Activated CD8-positive, alpha-beta memory T cell treated with anti-CD3 and anti-CD28 coated beads, Interleukin-2, amount 50 U/mL, for 4 hours (primary cell): ENCODE measurements at places on chromosomes 7 and 10.

DNA sequence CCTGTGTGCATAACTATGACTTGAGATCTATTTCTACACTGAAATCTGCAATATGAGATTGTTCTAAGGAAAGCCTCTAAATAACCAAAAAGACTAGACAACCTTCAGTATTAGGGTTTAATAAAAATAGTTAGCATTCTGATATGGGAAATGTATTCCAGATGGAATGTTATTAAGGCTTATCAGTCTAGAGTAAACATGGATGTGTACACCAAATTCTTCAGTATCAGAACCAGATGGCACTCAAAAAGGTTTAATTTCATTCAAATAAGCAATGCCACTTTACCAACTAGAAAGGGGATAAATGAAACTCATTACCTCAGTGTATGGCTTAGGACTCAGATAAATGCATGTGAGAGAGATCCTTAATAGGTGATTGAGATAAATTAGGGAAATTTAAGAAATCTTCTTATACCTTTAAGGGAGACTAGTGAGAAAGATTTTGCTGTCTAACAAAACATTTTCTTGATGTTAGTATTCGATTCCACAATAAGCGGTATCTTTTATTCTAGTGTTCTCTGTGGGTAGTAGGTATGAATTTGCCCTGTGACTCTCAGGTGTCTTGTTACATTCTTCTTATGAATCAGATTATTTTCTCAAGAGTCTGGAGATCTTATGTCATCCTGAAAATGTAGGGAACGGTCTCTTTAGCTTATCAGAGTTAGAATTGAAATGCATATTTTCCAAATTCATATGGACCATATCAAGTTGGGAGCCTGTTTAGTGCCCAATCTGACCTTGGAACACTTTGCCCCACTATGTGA lies 159.2 kb downstream of the PRKG1 start:
- DNase-seq: no peak

GRCh38 chr10:101745074-101745696 lies 30.7 kb downstream of the FGF8 start:
- DNase-seq: no peak

- DNase-seq: no peak
These were observed 27.4 kb downstream of the PILRA start for GRCh38 chr7:100400656-100401055.

- DNase-seq: no peak
These were observed 46.1 kb upstream of the PPP2R2D start for GRCh38 chr10:131854579-131855335.

- DNase-seq: no peak
These were observed 467.4 kb upstream of the FZD8 start for GRCh38 chr10:36109399-36110023.

GRCh38 chr10:110074298-110074697 lies 66.5 kb downstream of the ADD3 start:
- DNase-seq: no peak

DNA sequence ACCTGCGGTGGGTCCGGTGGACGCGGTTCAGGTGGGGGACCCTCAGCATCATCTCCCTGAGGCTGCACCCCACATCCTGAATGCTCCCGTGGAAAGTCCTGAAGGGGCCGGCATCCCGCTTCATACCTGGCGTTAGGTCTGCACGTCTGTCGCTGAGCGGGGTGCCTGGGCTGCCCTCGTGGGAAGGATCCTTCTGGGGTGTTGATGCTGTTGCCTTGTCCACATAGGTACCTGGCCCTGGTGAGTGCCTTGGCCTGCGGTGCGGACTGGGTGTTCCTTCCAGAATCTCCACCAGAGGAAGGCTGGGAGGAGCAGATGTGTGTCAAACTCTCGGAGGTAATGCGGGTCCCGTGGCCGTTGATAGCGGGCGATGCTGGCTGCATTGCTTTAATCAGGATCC lies 37.8 kb downstream of the PFKP start:
- no peak for DNase-seq

DNA sequence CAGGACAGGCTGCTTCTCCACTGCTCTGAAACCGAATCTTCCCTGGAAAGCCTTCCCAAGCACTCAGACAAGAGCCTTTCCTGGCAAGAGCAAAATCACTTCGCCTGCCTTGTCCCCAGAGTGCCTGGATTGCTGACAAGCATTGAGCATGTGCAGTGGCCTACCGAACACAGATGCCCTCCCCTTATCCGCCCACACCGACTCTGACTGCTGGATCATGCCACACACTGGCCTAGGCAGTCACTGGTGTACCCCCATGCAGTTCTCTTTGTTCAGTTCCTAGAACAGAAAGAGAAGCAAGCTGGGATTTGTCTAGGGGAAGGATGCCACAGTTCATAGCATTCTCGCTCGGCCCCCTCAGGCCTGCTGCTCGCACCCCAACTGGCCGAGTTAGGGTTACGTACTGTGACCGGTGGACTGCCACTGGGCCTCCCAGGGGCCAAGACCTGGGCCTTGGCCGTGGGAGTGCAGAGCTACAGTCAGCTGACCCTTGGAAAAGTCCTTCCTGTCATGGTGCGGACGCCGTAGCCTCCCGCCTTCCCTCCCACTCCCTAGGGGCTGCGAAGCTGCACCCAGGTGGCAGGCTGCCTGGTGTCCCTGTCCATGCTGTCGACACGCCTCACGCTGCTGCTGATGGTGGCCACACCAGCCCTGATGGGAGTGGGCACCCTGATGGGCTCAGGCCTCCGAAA lies 6.9 kb downstream of the ABCB8 start:
- DNase-seq: no peak
